NCI-H2081 treated with DMSO at 0.1 percent for 48 hours (cell line): ENCODE measurements at places on chromosomes 6 and 20.

GRCh38 chr6:107032051-107032450 lies 4.1 kb downstream of the MTRES1 start:
- DNase-seq: no peak

DNA sequence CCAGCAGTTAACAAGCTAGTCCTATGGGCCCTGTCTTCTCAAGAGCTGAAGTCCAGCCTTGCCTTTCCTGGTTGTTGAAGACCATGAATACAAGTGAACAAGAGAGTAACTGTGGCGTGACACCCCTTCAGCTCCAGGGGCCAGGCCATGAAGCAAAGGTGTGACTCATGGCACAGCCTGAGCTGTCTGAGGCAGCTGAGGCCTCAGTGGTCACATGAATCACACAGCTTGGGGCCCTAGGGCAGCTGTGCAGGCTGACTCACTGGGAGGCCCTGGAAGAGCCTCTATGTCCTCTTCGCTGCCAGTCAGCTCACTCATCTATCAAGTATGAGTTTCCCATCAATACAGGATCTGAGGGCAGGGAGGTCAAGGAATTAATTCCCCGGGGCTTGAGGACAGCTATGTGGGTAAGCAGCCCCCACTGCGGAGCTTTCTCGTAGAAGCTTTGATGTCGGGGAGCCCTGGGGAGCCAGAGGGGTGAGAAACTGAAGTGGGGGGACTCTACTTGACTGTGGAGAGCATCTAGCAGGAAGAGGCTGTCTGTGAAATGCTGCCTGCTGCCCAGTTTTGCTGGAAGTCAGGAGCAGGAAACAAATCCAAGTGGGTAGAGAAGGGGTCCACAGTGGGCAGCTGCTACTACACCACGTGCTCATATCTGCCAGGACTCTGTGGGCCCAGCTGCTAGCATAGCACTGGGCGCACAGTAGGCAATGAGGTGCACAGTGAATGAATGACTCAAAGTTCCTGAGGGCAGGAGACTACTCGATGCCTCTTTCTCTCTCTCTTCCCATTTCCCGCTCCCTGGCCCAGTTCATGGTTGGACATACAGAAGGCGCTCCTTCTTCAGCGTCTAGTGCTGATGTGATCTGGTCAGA lies 13.7 kb upstream of the FAM83C start:
- no peak for DNase-seq

DNA sequence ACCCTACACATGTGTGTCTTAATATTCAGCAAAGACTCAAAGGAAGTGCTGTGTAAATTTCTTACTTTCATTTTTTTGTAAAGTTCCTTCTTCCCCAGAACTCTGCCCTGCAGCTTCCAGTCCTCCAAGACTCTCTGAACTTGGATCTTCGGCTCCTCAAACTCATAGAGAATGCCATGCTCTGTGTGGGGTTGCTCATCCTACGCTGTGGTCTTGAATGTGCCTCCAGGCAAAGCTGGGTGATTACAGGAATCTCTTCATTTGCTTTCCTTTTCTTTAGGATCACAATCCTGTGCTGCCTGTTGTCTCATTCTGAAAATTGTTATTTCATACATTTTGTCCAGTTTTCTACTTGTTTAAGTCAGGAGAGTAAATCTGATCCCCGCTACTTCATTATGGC lies 14.5 kb upstream of the CDC5L start:
- DNase-seq: no peak

GRCh38 chr6:112367628-112368027 lies 20.5 kb downstream of the RFPL4B start:
- no peak for DNase-seq
